ENCODE measurements at places on chromosomes 16 and 17.
A peak's percentile ranks its signal among the peaks of the same experiment; 100 is the strongest.

DNA sequence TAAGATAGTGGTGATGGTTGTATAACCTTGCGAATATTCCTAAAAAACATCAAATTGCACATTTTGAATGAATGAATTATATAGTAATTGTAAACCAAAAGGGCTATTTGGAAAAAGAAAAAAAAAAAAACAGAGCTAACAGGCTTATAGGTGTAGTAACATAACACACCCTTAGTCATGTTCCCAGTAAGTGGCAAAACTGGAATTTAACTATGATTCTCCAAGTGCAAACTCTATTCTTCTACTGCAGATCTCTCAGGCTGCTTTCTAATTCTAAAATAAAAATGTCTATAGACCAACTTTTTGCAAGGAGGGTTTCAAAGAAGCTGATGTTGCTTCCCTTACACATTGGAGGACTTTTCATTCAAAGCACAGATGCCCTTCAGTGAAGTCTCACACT, 293.2 kb upstream of the MON1B start:
- DNase-seq, result no peak

DNA sequence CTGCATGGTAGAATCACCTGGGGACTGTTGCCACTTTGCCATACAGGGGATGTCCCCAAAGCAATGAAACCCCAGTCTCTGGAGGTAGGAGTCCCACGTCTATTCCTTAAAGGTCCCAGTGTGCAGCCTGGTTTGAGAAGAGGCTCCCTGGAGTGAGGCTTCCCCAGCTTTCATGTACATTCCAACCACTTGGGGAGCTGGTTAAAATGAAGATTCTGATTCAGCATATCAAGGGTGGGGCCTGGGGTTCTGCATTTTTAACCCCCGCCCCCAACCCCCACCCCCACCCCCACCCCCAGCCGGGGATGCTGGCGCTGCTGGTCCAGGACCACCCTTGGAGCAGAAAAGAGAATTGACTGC, 241.2 kb downstream of the FOXL1 start:
- no peak for DNase-seq

DNA sequence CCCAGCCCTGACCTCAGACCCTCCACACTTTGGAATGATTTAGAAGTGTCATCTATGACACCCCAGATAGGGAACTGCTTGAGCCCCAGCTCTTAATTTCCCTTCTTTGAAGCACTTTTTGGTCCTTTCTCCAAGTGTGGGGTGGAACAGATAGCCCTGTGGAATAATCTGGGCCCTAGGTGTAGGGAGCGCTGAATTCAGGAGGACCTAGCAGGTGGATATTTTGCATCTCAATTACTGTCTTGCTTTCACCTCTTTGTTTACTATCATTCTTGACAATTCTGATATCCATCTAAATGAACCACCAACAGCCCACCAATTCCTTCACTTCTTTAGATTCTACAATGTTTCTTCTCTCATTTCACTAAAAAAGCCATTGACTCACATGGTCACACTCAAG, 850.4 kb downstream of the KCNJ2 start:
- DNase-seq, result no peak

DNA sequence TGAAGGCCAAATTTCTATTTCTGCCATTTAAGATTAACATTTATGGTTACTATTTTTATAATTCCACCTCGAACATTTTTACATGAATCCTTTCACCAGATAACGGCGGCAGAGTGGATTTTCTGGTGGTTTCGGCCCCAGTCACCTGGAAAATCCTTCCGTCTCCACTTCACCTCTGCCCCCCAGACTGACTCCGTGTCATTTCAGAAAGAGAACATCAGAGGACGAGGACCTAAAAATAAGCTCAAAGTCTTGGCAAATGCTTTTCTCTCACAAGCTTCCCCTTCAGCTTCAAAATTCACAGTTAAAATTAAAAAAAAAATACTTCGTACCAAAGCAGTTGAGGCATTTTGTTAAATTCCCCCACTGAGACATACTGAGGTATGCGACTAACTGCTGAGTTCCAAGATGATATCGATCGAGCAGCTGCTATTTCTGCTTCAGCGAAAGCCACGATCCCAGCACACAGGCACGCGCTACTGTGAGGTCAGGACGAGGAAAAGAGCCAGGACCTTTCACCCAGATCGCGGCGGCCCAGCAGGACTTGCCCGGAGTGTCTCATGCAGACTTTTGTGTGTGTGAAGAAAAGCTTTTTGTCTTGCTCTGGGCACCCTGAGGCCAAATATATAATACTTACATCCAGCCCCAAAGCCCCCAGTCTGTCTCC, 36.8 kb downstream of the ASPA start:
- no peak for DNase-seq

DNA sequence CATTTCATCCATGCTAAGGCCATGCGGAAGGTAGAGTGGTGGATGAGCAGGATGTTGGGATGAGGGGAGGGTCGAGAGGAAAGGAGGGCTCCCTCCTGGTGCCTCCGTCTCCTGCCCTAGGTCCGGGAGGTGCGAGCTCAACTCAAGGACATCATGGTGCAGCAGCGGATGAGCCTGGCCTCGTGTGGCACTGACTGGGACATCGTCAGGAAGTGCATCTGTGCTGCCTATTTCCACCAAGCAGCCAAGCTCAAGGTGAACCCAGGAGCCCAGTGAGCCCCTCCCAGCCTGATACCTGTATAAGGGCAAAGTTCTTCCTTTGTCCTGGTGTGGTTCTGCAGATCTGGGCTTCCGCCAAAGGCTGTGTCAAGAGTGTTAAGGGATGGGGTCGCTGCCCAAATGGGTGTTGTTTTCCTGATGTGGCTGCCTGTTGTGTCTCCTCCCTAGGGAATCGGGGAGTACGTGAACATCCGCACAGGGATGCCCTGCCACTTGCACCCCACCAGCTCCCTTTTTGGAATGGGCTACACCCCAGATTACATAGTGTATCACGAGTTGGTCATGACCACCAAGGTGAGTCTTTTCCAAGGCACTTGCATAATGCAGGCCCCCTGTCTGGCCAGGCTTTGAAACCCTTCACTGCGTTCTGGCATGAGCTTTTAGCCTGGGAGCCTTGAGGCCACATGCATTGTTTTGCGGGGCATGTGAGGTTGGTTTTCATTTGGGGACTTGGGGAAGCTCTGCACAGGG, 14.9 kb downstream of the DHX38 start:
- DNase-seq, result no peak

- peak; percentile 58 for DNase-seq
Observed at GRCh38 chr17:63425483-63425882, 20.6 kb downstream of the CYB561 start.

DNA sequence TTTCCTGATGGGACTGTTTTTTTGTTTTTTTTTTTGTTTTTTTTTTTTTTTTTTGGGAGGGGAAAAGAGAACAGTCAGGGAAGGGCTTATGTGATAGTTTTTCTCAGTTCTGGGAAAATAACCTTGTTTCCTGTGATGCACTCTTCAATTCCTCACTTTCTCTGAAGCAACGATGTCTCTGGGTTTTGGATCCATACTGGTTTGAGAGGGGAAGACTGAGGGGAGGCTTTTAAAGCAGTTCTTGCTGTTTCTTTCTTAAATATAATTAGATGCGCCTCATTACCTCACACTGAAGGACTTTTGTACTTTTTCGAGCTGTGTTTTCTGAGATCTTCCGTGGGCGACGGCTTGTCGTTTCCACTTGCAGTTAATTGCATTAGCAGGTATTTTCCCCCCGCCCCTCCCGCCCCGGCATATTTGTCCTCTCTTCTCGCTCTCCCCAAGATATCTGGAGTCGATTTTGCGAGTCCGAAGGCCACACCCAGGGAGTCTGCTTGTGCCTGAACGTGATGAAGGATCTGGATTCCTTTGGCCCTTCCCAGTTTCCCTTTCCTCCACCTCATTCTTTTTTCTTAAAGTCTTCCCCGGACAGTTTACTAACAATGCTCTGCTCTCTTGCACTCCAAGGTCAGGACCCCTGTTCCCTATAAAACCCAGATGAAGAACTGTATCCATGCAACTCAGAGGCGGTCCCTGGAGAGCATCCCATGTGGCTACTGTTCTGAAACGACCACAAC, 125.2 kb upstream of the ZFHX3 start:
- no peak for DNase-seq

Data from NCI-H2029 treated with DMSO at 0.1 percent for 48 hours (cell line).